ENCODE measurements at places on chromosomes 6 and 20.

- no peak for DNase-seq
These were observed 167.4 kb upstream of the PCSK2 start for GRCh38 chr20:17059465-17059864.

- DNase-seq: no peak
These were observed 11.7 kb downstream of the MMP24 start for GRCh38 chr20:35238170-35238569.

DNA sequence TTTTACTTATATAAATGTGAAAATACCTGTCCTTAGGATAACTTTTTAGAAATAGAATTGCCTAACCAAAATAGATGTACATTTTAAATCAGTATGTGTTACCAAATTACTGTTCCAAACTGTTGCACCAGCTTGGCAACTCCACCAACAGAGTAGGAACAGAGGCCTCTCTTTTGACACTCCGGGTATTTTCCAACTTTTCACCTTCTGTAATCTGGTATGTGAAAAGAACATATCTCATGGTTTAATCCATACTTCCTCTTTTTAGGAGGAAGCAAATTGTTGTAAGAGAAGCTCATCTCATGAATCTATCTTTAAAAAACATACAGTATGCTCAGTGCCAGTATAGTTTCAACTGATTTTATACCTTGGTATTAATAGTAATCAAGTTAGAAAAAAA, 24.9 kb downstream of the RNF144B start:
- DNase-seq: no peak

DNA sequence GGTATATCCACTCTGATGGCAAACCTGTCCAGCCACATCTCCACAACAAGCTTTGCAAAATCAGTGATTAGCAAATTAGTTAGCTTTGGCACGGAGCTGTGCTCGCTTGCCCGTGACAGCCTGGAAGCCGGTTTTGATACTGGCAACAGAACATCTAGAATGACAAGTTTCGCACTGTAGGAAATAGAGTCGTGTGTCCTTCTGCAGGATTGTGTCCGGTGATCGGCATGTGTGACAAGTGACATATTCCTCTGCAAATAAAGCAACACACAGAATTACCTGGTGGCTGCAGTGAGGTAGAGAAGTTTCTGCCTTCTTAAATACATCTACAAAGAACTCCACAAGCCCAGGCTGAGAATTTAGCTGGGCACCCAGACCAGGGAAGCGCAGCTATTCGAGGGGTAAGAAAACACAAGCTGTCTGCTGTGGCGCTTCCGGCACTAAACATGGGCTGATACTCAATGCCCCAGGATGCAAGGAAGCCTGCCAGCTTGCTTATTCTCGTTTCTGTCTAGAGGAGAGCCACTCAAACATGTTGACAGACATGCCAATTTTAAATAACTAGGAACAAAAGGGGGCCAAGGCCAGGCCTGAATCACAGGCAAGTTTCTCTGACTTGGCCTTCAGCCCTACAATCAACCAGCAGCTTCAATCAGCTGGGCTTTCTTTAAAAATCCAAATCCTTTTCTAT, 22.2 kb downstream of the EIF2S2 start:
- DNase-seq: no peak

- DNase-seq: no peak
These were observed 16.1 kb upstream of the RBM38 start for GRCh38 chr20:57374931-57375651.

DNA sequence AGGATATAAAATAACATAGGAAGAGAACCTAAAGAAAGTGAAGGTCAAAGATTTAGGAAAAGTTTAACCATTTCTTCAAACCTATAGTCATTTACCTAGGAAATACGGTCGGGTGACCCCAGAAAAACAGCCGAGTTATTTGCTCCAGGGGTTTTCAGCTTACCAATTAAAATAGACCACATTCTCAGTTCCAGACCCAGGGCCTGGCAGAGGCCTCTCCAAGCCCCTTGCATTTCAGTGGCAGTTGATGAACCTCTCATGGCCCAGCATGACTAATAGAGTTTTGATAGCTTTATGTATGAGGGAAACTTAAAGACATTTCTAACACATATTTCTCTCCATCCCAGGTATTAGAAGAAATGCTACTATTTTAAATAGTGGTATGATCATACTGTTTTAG, 113.5 kb downstream of the OGFRL1 start:
- DNase-seq: no peak

GRCh38 chr6:84242265-84242664, 14.8 kb upstream of the CEP162 start:
- no peak for DNase-seq

DNA sequence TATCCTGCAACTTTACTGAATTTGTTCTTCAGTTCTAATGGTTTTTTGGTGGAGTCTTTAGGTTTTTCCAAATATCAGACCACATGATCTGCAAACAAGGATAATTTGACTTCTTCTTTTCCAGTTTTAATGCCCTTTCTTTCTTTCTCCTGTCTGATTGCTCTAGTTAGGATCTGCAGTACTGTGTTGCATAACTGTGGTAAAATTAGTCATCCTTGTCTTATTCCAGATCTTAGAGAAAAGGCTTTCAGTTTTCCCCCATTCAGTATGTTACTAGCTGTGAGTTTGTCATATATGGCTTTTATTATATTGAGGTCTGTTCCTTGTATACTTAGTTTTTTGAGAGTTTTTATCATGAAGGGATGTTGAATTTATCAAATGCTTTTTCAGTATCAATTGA, 4.3 kb downstream of the MICA start:
- peak; percentile 37 for DNase-seq

DNA sequence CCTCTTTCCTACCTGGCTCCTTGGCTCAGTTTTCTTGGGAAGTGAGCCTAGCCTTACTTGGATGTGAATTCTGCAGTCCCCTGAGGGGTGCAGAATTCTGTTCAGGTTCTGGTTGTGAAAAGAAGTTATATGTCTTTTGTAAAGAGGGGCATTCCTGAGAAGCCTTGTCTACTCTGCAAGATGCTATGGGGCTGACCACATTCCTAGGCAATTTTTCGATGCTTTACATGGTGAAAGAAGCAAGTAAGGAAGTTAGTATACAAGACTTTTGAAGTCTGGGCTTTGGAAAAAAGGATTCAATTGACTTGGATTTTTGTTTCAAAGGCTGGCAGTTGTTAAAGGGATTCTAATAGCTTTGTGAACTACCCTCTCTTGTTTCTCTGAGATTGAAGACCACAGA, 167.9 kb upstream of the STMND1 start:
- no peak for DNase-seq

DNA sequence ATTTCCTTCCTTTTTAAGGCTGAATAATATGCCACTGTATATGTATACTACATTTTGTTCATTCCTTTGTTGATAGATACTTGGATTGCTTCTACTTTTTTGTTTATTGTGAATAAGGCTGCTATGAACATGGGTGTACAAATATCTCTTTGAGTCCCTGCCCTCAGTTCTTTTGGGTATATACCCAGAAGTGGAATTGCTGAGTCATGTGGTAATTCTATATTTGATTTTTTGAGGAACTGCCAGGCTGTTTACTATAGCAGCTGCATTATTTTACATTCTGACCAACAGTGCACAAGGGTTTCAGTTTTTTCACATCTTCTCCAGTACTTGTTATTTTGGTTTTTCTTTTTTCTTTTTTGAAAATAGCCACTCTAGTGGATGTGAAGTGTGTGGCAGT, 34.1 kb downstream of the CDS2 start:
- no peak for DNase-seq

DNA sequence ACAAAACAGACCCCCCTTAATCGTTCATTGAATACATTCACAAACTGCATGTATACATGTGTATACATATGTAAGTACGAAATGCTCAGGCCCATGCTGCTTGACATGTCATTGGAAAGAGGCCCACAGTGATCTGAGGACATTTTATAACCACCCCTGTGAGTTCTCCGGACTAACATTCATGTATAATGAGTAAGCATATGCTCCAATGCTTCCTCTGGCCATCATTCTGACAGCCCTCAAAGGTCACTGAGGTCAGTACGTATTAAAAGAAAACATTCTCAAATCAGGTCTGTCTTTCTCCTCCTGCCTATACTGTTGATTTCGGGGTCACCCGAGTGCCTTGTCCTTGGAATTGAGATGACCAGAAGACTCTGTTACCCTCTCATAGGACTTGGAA, 54.9 kb downstream of the TENT5A start:
- DNase-seq: no peak

DNA sequence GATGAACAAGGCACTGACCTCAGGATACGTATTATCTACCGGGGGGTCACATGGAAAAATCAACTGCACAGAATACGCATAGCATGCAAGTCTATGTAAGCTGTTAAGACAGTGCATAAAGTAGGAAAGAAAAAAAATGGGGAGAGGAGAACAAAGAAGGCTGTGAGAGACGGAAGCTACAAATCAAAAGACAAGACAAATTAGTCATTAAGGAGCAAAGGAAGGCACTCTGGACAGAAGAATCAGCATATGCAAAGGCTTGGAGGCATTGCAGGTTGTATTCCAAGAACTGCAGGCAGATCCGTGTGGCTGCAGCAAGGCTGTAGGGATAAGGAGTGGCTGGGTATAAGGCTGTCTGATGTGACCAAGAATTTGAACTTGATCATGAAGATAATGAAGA, 89.0 kb downstream of the NRSN1 start:
- DNase-seq: no peak

- peak; percentile 36 for DNase-seq
These were observed 481 bp downstream of the ZNF133 start for GRCh38 chr20:18288749-18289267.

DNA sequence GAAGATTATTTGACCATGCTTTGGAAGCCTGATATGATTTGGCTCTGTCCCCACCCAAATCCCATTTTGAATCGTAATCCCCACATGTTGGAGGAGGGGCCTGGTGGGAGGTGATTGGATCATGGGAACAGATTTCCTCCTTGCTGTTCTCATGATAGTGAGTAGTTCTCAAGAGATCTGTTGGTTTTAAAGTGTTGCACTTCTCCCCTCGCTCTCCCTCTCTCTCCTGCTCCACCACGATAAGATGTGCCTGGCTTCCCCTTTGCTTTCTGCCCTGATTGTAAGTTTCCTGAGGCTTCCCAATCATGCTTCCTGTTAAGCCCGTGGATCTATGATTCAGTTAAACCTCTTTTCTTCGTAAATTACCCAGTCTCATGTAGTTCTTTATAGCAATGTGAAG, 21.7 kb upstream of the FAM217A start:
- DNase-seq: no peak

DNA sequence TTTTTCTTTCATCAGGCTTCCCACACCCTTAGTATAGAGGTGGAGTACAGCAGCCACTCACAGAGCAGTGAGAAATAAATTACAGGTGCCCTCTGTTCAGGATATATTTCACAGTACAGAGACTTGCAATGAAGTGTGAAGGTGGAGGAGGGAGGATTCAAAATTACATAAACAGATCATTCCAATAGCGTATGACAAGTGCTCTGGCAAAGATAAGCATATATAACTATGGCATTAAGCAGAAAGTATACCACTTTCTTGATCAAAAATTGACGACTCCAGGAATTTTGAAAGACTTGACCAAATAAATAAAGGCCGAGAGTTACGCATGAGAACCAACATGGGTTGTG, 108.7 kb downstream of the GPX5 start:
- no peak for DNase-seq

DNA sequence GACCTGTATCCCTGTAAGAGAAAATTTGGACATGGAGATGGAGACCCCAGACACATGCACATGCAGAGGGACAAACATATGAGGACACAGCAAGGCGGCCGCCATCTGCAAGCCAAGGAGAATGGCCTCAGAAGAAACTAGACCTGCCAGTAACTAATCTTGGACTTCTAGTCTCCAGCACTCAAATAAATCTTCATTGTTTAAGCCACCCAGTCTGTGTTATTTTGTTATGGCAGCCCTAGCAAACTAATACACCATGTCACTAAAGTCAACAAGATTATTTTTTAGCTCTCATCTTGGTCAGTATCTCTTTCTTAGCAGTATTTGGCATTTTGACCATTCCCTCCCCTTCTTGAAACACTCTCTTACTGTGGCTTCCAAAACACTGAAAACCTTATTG, 26.7 kb downstream of the LATS1 start:
- no peak for DNase-seq

DNA sequence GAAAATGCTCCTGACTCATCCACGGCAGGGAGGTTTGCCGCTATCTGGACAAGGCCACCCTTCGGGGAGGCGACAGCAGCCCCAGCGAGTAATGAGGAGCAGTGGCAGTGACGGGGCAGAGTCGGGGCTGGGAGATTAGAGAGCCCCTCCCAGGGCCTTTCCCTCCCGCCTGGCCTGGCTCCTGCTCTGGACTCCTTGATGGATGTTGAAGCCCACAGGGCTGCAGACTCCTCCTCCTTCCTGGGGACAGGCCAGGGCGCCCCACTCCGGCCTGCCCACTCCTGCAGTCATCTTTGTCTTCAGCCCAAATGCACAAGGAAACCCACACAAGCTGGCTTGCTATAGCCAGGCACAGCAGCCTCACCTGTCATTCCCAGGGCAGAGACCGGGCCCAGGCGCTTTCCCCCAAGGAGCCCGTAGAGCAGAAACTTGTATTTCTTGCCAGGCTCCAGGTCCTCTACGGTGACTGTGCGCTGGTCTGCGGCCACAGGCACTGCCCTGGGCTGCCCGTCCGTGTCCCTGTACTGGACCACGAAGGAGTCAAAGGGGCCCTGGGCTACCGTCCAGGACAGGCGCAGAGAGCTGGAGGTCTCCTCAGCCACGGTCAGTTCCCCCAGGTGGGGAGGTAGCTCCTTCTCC, 7.7 kb downstream of the CYP21A2 start:
- no peak for DNase-seq

GRCh38 chr20:4108495-4109306, 93.3 kb upstream of the RNF24 start:
- peak; percentile 90 for DNase-seq

DNA sequence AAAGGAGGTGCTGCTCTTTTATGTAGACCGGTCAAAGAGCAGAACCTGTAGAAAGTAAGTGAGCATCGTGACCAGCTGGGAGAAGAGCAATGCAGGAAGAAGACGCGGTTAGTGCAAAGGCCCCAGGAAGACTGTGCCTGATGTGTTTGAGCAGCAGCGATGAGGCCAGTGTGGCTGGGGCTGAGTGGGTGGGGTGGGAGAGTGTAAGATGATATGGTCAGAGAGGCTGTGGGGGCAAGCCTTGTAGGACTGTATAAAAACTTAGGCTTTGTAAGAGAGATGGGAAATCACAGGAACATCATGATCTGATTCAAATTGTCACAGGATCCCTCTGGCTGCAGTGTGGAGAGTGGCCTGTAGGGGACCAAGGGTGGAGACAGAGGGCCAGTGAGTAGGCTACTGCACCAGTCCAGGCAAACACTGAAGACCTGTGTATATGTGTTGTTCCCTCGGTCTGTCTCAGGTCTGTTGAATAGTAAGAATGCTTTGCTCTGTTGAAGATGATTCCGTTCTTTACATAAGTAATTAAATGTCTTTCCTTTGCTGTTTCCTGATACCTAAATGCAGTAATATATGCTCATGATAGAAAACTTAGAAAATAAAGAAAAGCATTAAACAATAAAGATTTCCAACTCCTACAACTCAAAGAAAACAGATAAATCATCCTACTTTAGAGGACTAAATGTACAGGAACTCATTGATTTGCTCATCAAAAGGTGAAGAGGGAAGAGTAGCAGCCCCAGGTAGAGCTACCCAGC, 23.6 kb upstream of the WFDC2 start:
- peak; percentile 54 for DNase-seq

Data from GM03348 (cell line).